ENCODE measurements at places on chromosomes 7 and 10. TPM values are rescaled to one million over a fixed set of nuclear protein-coding genes. Genes with fewer than 3 reads are reported as not detected.

Gene CXCL12
- 341 TPM for polyA plus RNA-seq

Gene GPER1
- 2.0 TPM for polyA plus RNA-seq

Gene SPDYE9
- not detected for polyA plus RNA-seq

Gene CCDC172
- not detected for polyA plus RNA-seq

Gene CADPS2
- polyA plus RNA-seq, result 10.1 TPM

Gene VENTX
- polyA plus RNA-seq, result 0.47 TPM

Gene ECD
- 14.7 TPM for polyA plus RNA-seq

Gene INMT
- polyA plus RNA-seq, result 11.9 TPM

Gene PRLHR
- 0.08 TPM for polyA plus RNA-seq

Gene WAC
- polyA plus RNA-seq, result 60.5 TPM

Gene GRID2IP
- 0.15 TPM for polyA plus RNA-seq

Gene EBF3
- 3.6 TPM for polyA plus RNA-seq

Gene CNPY4
- polyA plus RNA-seq, result 42.8 TPM

Gene EEF1AKMT2
- polyA plus RNA-seq, result 15.2 TPM

Gene NACAD
- polyA plus RNA-seq, result 8.1 TPM

Gene SEM1
- 308 TPM for polyA plus RNA-seq

Gene WEE2
- polyA plus RNA-seq, result not detected

Gene MALRD1
- 1.5 TPM for polyA plus RNA-seq

Gene PDGFA
- 4.5 TPM for polyA plus RNA-seq

Gene AMZ1
- 0.45 TPM for polyA plus RNA-seq

Gene LRIT1
- not detected for polyA plus RNA-seq

Gene ANXA8
- polyA plus RNA-seq, result 1.2 TPM

Gene PARP12
- polyA plus RNA-seq, result 23.2 TPM

Gene PTPN20
- 1.5 TPM for polyA plus RNA-seq

Gene ACTR3C
- 1.6 TPM for polyA plus RNA-seq

Gene IFIT5
- 10.6 TPM for polyA plus RNA-seq

Gene RBM20
- polyA plus RNA-seq, result 3.9 TPM

Gene HHEX
- 14.6 TPM for polyA plus RNA-seq

Gene GTF2IRD1
- 17.1 TPM for polyA plus RNA-seq

Gene ACTL6B
- not detected for polyA plus RNA-seq

Gene WDR37
- polyA plus RNA-seq, result 12.8 TPM

Gene HIP1
- polyA plus RNA-seq, result 11.3 TPM

Gene SPAM1
- not detected for polyA plus RNA-seq

Gene IGF2BP3
- polyA plus RNA-seq, result 0.20 TPM

Gene TRIM50
- 0.24 TPM for polyA plus RNA-seq

Gene BAMBI
- 62.3 TPM for polyA plus RNA-seq

Gene C10orf120
- polyA plus RNA-seq, result not detected

Gene GIMAP6
- 38.1 TPM for polyA plus RNA-seq

Gene ACSM6
- not detected for polyA plus RNA-seq

Gene DUSP5
- polyA plus RNA-seq, result 5.4 TPM

Gene TWNK
- polyA plus RNA-seq, result 12.5 TPM

Gene BTAF1
- polyA plus RNA-seq, result 26.6 TPM

Gene TMEM213
- not detected for polyA plus RNA-seq

Gene C7orf57
- polyA plus RNA-seq, result not detected

Gene KIF11
- 0.85 TPM for polyA plus RNA-seq
